Sigmoid colon (tissue), 7 donors: ENCODE measurements at places on chromosomes 6 and 20. TPM values are rescaled to one million over a fixed set of nuclear protein-coding genes. Genes with fewer than 3 reads are reported as not detected.

- no peak for DNase-seq
Observed at GRCh38 chr20:20051767-20052073, 546 bp downstream of the CRNKL1 start.

NKX2-4 gene
- not detected for total RNA-seq

- no peak for DNase-seq
Observed at GRCh38 chr6:115001731-115002350, 659.0 kb upstream of the HS3ST5 start.

DNA sequence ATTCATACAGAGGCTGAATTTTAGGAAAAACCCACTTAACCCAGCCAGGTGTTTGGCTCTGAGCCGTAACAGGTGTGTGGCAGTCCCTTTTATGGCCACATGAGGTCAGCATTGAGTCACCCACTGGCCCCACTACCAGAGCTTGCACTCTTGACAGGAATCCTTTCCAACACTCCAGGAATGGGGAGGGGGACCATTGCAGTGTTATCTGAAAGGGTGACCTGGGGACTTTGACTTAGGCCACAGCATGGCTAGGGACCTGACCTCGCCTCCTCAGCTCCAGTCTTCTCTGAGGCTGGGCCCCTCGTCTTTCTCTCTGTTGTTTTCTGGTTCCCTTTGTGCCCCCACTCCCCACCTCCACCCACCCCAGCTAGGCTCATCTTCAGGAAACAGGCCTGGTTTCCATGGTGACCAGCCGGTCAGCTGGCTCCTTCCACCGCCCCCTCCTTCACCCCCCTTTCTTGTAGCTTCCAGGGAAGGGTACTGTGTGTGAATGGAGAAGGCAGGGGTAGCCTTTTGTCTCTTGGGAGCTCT is 2.1 kb upstream of the TMEM151B start:
- DNase-seq = no peak

DNA sequence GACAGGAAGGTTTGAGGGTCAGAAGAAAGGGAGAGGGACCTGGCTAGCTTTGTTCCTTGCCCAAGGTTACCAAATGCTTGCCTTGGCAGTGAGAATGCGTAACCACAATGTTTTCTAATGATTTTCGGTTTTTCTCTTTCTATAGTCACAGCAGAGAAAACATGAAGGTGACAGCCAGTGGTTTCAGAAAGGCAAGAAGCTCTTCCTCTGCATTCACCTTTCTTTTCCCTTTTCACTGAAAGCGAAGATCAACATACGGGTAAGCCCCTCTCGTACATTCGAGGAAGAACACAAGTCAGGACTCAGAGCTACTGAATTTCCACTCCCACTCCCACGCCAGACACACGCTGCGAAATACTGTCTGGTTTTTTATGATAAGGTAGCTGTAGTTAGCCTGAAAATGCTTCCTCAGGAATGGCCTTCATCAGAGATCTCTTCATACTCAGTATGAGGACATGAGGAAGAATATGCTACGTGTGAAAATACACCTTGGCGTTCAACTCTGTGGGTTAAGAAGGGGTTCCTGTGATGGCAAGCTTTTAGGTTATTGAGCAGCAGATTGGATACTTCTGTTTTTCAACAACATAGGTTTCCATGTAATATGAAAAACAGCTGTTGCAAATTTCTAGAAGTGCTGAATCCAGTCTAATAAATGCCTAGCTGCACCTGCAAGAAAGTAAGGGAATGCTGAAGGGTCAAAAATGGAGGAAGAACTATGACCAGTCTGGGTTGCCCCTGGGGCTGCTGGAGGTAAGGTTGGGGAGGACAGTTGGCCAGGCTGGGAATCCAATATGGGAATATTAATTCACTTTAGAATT is 7.4 kb upstream of the CD83 start:
- no peak for DNase-seq

ASCC3 gene
- total RNA-seq = 27.1 TPM
